ENCODE measurements at places on chromosomes 5 and 9.
A peak's percentile ranks its signal among the peaks of the same experiment; 100 is the strongest.

DNA sequence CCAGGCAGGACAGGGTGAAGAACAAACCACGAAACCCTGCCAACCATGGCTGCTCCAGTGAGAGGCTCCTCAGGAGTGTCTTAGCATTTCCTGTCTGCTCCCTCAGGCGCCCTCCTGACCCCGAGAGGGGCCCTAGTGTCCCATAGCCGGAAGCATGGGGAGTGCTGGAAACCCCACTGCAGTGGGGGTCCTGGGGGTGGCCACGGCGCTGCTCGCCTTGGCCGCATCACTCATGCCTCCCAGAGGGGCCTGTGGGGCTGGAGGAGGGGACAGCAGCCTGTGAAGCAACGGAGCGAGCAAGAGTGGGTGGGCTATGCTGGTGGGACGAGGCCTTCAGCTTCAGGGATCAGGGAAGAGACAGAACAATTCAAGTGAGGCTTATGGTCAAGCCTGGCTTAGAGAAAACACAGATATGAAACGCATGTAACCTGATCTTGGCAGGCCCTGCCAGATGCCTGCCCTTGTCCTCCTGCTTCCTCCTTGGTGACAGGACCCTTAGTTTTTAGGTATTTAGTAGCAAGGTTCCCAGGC lies 219.1 kb downstream of the FANCC start:
- DNase-seq = no peak

DNA sequence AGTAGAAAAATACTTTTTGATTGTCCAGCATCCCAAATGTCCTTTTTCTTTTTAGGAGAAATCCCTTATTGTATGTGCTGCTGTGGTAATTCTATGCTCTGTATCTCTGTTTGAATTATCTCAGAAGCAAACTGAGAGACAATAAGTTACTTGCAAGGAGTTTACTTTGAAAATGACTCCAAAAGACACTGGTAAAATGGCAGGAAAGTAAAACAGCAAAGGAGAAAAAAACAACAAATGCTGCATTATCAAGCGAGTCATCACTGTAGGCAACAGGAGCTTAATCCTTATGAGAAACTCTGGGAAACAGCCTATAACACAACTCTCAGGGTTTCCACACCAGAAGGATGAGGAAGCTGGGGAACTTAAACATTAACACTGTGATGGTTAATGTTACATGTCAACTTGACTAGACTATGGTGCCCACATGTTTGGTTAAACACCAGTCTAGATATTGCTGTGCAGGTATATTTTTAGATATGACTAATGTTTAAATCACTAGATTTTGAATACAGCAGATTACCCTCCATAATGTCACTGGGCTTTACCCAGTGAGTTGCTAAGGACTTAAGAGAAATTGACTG lies 92.6 kb upstream of the GAS1 start:
- DNase-seq = no peak

DNA sequence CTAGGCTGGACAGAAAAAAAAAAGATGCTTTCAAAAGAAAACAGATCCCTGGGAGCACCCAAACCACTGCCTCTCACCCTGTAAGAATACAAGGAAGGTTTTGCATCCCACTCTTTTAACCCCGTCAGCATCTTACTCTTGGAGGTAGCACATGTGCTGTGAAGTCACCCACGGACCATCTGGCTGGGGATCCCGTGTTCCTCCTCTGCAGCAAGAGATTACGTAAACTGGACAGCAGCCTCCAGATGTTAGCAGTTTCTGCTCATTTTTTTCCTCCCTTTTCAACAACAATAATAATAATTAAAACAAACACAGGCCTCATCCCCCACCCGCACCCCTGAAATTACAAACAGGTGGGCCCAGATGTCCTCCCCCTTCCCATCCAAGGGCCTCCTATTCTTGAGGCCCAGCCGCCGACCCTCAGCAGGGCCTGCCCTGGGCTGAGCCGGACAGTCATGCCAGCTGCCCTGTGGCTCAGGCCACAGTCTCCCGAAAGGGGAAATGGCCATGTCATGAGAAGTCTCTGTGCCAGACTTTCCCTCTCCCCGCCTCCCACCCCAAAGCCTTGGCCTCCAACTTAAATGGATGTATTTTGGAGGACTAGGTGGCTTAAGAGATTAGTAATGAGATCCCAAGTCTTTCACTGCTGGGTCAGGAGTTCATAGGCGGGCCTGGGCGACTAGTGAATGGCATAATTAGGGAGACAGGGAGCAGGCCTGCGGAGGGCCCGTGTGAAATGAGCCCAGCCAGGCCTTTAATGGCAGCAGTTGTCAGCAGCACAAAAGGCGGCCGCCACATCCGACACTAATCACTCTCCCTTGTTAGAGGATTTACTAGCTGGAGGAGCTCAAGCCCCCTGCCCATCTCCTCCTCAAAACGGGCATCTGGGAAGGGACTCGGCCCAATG lies 165.1 kb downstream of the PAPPA start:
- no peak for DNase-seq

- no peak for DNase-seq
These were observed 16.9 kb downstream of the STK10 start for GRCh38 chr5:172171118-172171517.

DNA sequence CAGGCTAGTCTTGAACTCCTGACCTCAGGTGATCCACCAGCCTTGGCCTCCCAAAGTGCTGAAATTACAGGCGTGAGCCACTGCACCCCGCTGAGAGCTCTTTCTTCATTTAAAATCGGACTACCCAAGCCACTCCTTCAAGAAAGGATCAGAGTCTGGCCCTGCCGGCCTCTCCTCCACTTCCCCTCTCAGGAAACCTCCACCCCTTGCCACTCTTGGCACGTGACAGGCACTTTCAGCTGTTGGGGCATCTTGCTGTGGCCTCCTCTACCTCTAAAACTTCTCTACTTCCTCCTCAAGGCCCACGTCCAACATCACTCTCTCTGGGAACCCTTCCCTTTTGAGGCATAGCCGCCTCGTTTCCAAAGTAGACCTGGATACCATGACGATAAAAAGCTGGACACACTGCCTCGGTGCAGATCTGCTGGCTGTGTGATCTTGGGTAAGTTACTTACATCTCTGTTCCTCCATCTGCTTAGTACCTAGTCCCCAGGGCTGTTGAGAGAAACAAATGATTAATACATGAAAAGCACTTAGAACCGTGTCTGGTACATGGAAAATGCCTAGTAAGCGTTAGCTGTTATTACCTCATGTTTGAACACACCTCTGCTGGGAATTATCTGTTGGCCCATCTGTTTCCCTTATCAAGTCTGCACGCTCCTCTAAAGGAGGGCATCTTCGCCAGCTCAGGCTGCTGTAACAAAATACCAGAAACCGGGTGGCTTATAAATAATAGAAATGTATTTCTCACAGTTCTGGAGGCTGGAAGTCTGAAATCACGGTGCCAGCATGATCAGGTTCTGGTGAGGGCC lies 55.3 kb downstream of the SMIM23 start:
- DNase-seq = no peak

DNA sequence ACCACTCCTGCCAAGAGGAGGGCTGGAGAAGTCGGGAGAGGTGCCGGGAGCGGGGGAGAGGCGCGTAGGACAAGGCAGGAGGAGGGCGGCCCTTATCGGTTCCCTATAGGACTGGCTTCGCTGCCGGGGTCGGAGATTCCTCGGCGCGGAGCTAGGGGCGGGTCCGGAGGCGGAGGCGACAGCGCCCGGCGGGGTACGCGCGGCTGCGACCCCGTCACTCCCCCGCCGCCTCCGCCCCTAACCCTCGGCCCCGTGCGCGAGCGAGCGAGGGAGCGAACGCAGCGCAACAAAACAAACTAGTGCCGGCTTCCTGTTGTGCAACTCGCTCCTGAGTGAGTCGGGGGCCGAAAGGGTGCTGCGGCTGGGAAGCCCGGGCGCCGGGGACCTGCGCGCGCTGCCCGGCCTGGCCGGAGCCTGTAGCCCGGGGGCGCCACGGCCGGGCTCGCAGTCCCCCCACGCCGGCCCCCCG lies 2.0 kb downstream of the GLIS3 start:
- DNase-seq = peak; percentile 32

GRCh38 chr5:61575103-61575502 lies 243.0 kb downstream of the ZSWIM6 start:
- DNase-seq = no peak

DNA sequence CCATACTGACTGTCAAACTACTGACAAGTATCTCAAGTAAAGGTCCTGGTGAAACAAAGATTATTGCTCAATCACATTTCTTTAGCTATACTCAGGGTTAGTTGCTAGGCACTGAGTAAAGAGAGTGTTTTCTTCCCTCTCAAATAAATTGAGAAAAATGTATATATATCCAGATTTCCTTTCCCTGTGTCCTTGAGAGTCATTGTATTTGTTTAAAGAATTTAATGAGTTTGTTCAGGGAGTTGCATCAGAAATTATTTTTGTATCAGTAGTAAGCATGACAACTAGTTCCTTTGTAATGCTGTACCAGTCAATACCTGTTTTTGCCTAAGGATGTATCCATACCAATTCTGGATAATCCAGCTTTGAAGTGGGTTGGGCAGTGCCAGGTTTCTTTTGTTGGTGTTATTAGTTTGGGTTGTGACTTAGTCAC lies 3.2 kb upstream of the ANKHD1 start:
- no peak for DNase-seq

DNA sequence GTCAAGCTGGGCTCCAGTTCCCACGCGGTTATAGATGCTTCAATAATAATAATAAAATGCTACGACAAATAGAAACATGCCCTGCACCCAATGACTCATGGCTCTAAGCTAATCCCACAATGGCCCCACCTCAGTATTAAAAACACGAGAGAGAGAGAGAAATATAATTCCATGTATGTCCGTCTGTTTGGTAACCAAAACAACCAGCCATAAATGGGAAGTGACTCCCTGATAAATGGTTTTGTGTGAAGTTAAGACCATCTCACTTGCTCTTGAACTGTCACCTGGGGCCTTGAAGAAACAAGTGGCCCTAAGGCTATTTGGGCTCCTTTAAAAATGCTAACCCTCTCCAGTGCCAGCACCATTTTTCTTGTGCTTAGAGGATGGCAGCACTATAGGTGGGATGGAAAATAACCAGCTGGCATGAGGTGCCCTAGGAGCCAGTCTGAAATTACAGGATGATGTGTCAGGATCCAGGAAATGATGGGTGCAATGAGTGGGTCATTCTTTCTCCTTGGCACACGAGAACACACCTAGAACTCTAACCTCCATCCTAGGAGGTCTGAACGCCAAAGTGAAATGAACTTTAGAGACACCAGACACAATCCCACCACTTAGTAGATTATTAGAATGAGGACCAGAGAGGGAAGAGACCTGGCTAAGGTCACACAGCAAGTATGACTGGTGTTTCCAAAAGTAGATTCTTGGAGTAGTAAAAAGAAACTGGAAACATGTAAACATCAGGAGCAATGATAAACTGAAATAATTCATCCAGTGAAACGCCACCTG lies 35.7 kb upstream of the ADRB2 start:
- no peak for DNase-seq

DNA sequence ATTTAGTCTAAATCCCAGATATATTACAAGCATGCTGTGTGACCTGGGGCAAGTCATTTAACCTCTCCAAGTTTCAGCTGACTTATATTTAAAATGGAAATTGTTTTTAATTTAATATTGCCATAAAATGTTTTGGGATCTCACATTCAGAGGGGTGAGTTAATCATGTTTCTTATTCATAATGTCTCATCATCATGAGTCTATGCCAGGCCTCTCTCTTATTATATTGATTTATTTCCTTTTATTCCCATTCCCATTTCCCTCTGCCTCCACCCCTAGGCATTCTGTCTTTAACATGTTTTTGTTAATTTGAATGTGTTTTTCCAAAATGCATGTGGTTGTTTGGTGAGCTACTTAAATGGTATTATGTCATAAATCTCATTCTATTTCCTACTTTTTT lies 39.0 kb upstream of the TTC1 start:
- DNase-seq = no peak

GRCh38 chr5:73153513-73153912 lies 19.5 kb upstream of the TMEM174 start:
- DNase-seq = no peak

DNA sequence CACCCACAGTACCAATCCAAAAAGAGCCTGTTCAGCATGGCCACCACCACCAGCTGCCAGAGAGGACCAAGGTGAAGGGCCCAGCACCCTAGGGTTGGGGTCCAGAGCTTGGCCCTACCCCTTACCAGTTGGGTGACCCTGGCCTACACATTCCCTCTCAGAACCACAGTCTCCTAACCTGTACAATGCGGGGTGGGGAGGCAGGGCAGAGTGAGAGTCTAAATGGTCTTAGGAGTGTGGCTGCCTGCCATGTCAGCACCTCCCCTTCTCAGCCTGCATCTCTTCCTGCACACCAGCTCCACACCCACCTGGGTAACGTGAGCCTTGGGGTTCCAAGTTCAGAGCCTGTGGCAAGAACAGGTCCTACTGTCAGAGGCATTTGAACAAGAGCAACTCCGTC lies 92.2 kb downstream of the C5orf15 start:
- no peak for DNase-seq
